Anterior cingulate cortex (tissue), 58 donors: ENCODE measurements at places on chromosomes 4 and X.

DNA sequence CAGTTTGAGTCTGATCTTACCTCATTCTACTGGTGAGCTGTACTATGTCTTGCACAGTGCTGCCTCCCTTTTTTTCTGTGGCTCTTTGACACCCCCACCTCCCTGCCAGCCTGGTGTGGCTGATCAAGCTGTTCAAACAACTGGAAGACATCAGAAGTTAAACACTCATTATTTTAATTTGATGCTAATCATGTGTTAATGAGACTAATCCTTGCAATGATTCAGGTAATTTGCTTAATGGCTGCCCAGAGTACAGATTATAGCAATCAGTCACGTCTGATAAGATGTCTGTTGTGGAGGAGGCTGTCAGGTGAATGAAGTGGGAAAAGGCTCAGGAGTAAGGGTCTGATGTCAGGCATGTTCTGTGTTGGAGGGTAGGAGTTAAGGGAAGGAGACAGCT, 87.4 kb upstream of the GK2 start:
- no peak for DNase-seq

DNA sequence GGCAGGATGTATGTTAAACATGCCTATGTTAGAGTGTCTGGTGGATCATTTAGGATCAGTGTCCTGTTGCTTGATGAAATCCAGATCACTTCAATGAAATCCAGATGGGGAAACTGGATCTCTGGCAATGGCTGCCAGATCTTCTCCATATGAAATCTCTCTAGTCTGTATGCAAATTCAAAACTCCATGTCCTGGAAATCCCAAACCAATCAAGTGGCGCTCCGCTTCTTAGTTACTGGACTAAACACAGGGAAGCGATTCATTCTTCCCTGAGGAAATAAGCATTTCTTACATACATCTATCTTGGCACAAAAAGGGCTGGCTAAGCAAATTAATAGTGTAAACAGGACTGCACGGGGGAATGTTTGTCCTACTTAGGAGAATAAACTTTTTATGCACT, 94.9 kb downstream of the HDAC8 start:
- no peak for DNase-seq

GRCh38 chr4:102387552-102388150, 42.4 kb upstream of the SLC39A8 start:
- no peak for DNase-seq

DNA sequence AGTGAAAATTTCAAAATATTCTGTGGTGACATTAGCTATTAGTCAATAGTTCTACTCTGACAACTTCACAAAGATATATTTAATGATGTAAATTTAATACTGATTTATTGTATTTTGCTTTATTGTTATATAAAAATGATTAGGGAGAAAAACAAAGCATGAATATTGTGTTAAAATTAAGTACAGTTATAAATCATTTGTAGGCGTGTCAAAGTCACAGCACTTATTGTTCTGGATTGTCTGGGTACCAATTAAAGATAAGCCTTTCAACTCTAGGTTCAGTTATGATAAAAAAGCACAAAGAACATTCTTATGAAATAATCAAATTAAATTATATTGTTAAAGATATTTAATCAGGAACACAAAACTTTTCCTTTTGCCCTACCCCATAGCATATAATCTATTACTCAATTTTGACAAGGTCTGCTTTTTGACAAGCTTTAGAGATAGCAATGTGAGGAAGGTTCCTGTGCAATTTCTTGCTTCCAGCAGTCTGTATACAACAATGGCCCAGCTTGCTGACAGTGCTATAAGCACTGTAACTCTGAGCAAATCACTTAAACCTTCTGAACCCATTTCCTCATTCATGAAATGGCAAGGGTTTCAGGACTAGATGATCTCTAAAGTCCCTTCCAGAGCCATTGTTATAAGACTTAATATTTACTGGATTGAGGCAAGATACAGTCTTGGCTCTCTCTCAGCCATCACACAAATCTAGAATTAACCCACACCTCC, 910.3 kb upstream of the LCORL start:
- DNase-seq, result no peak

- no peak for DNase-seq
Measured at GRCh38 chrX:3990569-3990968, 277.1 kb upstream of the PRKX start.

GRCh38 chr4:123507376-123507775, 110.8 kb downstream of the SPRY1 start:
- no peak for DNase-seq

- no peak for DNase-seq
Measured at GRCh38 chr4:63578383-63578782, 830.9 kb downstream of the TECRL start.

DNA sequence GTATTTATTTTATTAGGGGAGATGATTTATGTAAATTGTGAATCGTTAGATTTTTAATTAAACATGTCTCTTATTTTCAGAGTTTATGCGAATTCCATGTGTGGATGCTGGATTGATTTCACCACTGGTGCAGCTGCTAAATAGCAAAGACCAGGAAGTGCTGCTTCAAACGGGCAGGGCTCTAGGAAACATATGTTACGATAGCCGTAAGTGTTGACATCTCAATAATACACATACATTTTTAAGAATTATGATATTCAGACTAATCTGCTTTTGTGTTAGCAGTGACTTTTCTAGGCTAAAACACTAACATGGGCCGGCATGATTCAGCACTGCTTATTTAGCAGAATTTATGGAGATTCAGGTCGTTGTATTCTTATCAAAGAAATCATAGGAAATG, 91.2 kb downstream of the RAP1GDS1 start:
- no peak for DNase-seq
